ENCODE measurements at places on chromosomes 7 and 10. TPM values are rescaled to one million over a fixed set of nuclear protein-coding genes. Genes with fewer than 3 reads are reported as not detected.

MMP21 gene
- total RNA-seq: 0.25 TPM

RARRES2 gene
- 12.0 TPM for total RNA-seq

WDR86 gene
- 51.1 TPM for total RNA-seq

NPFFR1 gene
- 1.5 TPM for total RNA-seq

IGF2BP3 gene
- total RNA-seq: 37.9 TPM

INMT gene
- under 0.01 TPM for total RNA-seq

CPN1 gene
- total RNA-seq: not detected

All from temporal lobe (tissue), 4 donors.